ENCODE measurements at places on chromosomes 12 and 14.

DNA sequence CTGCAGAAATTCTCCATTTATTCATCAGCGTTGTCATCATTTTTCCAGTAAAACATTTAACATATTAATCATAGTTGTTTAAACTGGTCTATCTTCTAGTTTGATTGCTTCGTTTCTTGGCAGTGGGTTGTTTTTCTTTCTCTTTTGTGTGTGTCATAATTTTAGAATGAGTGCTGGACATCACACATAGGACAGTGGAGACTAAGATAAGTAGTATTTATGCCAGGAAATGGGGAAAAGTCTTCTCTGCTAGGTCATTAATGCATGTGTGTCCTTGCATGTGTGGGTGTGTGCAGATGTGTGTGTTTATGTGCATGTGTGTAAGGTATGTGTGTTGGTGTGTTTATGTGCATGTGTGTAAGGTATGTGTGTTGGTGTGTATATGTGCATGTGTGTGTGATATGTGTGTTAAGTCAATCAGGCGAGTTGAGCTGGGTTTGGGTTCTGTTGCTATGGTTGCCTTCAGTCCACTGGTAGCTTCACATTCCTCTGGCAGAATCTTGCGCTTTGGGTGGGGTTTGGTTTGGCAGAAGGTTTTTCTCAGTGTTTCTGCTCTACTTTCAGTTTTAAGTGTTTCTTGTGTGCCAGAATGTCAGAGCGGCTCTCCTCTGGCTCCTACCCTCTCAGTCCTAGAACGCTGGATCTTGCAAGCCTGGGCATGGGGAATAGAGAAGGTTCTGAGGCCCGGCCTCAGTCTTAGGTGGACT, 7.8 kb upstream of the ADGRD1 start:
- DNase-seq: no peak

DNA sequence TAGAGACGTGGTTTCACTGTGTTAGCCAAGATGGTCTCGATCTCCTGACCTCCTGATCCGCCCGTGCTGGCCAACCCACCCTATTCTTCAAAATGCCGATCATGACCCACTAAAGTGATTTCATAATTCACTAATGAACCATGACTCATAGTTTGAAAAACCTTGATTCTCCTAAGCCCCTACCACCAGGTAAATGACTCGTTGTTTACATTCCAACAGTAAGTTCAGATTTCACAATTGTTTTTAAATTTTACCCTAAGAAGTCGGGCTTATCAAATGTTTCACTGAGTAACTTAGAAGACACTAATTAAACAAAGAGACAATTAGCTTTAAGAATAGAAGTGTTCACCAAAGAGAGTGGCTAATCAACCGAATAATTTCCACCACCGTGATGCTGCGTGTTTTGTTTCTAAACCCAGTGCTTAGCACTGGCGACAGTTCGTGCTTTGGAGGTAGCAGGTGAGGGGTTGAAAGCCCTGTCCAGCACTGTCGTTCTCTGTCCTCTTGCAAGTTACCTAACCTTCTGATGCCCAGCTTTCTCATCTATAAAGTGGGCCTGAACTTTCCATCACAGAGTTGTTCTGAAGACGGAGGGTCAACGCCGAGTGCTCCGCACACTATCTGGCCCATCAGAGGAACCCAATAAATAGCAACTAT, 136.5 kb downstream of the NTF3 start:
- DNase-seq: no peak

- DNase-seq: no peak
Observed at GRCh38 chr12:132551641-132552031, 58.7 kb downstream of the LRCOL1 start.

- no peak for DNase-seq
Observed at GRCh38 chr14:71579331-71579730, 352.9 kb upstream of the RGS6 start.

GRCh38 chr14:21825149-21825743, 151.6 kb upstream of the OR4E1 start:
- peak; percentile 12 for DNase-seq

- no peak for DNase-seq
Observed at GRCh38 chr14:100534528-100535286, 52.5 kb downstream of the BEGAIN start.

GRCh38 chr12:47818467-47819137, 1.1 kb downstream of the HDAC7 start:
- no peak for DNase-seq

DNA sequence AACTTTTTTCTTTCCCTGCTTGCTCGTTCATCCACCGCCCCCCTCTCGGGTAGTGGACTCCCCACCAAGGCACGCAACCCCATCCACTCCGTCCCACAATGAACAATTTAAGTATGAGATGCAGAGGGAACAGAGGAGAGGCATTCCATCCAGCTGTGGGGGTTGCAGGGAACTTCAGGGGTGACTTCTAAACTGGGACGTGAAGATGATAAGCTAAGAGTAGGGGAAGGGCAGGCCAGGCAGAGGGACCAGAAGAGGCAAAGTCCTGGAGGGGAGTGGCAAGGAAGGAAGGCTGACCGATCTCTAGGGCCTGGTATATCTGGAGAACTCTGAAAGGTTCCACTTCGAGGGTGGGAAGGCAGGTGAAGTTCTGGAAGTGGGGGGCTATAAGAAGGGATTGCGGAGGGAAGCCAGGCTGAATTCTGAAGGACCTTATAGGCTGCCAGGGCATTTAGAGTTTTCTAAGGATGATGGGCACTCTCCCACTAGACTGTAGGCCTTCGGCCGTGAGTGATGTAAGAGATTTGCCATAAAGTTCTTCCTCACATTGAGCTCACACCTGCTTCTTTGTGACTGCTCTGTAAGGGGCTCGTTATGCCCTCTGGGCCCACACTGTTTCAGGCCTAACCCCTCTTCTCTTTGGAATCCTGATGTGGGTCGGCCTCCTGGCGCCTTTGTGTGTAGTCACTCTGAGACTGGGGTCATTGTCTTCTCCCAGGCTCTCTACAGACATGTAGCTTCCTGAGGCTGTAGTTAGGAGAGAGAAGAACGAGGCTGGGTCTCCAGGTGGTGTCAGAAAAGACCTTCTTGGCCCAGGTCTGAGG, 12.1 kb downstream of the NFATC4 start:
- no peak for DNase-seq

GRCh38 chr12:131671871-131672270, 39.0 kb upstream of the SFSWAP start:
- DNase-seq: no peak

DNA sequence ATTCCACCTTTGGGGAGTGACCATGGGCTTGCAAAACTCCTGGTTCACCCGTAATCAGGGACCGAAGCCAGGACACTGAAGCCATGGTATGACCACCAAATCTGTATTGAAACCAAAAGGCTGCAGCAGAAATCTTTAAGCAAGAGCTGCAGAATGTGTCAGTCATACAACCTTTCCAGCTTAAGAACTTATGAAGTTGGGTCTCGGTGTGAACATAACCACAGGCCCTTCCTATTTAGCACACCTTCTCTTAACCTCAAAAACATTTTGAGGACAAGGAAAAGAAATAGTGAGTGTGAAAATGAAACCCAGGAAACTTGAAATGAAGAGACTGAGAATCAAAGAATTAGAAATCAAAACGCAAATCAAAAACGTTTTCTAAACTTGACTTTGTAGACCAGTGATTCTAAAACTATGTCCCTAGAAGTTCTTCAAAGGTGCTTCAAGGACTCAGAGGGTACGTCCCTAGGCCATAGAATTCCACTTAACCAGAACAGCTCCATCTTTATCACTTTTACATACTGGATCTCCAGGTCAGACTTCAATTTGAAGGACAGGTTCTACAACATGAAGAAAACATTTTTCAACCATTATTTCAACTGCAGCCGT, 231.6 kb upstream of the GRIP1 start:
- no peak for DNase-seq

DNA sequence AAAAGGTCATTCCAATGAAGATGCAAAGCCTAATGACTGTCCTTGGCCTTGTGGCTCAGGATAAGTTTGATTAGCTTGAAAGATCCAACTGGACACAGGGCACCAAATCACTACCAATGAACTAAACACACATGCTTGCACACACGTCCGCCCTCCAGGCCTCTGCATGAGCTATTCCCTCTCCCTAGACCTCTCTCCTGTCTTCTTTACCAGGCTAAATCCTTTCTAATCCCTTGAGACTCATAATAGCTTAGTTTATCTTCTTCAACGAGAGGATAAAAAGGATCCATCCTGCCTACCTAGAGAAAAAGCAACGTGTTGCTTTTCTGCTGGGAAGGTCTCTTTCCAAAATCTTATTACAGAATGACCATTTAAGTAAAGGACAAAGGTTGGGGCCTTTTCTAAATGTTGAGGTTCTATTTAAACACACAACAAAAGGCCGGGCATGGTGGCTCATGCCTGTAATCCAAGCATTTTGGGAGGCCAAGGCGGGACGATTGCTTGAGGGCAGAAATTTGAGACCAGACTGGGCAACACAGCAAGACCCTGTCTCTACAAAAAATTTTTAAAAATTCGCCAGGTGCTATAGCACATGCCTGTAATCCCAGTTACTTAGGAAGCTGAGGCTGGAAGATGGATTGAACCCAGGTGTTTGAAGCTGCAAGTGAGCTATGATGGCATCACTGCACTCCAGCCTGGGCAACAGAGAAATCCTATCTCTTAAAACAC, 22.4 kb downstream of the PXN start:
- DNase-seq: no peak

DNA sequence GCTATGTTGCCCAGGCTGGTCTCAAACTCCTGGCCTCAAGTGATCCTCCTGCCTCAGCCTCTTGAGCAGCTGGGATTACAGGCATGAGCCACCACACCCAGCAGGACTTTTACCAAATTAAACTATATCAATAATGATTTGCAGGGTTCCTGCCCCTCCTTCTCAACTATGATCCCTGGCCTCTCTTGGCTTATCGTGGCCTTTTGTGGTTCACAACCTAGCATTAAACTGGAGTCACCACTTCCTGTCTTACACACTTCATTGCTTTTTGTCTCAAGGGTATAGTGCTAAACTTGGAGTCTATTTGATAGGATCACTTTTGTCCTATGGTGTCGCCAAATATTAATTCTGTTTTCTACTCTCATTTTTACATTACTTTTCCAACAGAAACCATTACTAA, 64.5 kb downstream of the SEC23A start:
- no peak for DNase-seq

- DNase-seq: no peak
Observed at GRCh38 chr14:97196336-97196735, 399.2 kb downstream of the VRK1 start.

DNA sequence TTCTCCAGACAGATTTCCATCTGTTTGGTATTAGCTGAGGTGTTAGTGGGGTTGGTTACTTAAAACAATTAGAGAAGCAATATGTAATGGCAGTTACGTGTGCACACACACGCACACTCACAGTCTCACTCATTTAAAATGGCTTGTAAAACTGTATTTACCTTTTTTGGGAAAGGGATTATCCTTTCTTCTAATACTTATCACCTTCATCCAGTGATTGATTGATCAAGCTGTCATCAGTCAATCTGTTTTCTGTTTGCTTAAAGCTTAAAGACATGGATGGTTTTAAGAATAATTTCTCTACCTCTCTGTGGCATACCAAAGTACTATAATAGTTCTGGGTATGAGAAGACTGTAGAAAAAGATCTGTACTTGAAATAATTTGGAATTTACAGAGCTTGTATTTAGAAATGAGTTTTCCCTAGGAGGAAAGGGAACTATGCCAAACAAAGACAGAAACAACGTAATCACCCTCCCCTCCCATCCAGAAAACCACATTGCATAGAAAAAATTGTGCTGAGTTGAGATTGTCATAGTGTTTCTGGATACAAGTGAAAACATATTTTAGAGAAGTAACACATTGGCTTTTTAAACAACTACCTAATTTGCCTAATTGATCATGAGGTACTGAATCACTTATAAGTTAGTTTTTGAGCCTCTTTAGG, 455.8 kb downstream of the PCNX1 start:
- no peak for DNase-seq

DNA sequence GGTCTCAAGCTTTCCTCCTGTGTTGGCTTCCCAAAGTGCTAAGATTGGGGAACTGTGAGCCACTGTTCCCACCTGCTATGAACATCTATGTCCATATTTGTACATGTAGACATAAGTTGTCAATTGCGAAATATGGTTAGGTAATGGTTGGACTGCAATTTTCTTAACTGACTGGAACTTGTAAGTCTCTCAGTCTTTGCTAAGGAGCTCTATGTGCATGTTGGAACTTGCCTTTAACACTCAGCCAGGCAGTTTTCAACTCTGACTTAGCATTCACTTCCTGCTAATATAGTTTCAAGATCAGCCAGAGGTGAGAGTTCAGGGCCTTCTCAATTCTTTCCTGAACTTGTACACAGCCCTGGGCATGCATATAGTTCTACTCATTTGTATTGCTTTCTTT, 44.5 kb upstream of the EEA1 start:
- no peak for DNase-seq

- DNase-seq: no peak
Observed at GRCh38 chr12:79934281-79935020, 446 bp downstream of the PPP1R12A start.

DNA sequence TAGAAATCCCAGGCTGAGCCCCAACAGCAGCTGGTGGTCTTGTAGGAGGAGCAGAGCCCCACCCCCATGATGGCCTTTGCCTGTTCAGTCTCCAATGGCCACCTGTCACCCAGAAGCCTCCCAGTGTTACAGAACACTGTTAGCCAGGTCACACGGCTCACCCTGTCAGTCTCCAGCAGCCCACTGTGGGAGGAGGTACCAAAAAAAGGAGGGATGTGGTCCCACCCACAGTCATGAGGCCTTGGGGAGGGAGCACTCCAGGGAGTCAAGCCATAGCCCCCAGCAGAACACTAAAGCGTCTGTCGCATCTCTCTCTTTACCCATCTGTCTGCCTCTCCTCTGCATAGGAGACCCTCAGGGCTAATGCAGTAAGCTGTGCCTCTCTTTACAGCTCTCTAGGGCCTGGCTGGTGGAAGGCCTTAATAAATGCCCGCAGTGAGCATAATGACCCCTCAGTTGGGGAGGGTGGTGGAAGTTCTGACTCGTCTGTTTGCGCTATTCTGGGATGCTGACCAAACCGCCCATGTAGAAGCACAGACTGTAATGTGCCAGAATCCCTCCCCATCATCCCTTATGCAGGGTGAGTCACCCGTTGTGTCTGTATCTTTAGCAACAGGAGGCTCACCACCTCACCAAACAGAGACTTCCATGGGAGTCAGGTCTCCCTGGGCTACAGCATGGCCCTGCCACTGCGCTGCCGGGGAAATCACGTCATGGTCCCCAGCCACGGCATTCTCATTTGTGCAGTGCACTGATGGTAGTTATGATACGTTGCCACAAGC, 14.6 kb downstream of the C14orf132 start:
- DNase-seq: no peak

GRCh38 chr12:31491841-31492598, 98.9 kb downstream of the DENND5B start:
- DNase-seq: no peak

GRCh38 chr12:15230137-15230536, 8.9 kb upstream of the RERG start:
- DNase-seq: no peak

GRCh38 chr12:50411051-50411660, 10.5 kb downstream of the LARP4 start:
- DNase-seq: no peak

- no peak for DNase-seq
Observed at GRCh38 chr14:35519986-35520385, 14.0 kb upstream of the INSM2 start.

DNA sequence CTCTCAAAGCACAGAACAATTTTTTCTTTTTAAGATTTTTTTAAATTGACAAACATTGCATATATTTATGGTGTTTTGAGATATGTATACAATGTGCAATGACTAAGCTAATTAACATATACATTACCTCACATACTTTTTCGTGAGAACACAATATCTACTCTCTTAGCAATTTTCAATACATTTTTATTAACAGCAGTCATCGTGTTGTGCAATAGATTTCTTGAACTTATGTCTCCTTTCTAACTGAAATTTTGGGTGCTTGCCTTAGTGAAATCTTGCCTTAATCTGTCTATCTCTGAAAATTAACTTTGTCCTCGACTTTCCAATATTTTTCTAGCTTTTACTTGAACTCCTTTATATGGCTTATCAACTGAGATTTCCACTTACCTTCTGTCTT, 6.8 kb downstream of the OR10A7 start:
- no peak for DNase-seq

Data from activated CD4-positive, alpha-beta T cell treated with anti-CD3 and anti-CD28 coated beads for 1 hour (primary cell).